ENCODE measurements at places on chromosomes 3 and 15.

- no peak for DNase-seq
Measured at GRCh38 chr15:76983590-76984375, 11.1 kb upstream of the PSTPIP1 start.

- no peak for DNase-seq
Measured at GRCh38 chr3:20395692-20396091, 209.7 kb upstream of the SGO1 start.

- no peak for DNase-seq
Measured at GRCh38 chr3:31423482-31423881, 109.2 kb upstream of the STT3B start.

- DNase-seq: no peak
Measured at GRCh38 chr3:122688996-122689395, 8.4 kb downstream of the PARP14 start.

DNA sequence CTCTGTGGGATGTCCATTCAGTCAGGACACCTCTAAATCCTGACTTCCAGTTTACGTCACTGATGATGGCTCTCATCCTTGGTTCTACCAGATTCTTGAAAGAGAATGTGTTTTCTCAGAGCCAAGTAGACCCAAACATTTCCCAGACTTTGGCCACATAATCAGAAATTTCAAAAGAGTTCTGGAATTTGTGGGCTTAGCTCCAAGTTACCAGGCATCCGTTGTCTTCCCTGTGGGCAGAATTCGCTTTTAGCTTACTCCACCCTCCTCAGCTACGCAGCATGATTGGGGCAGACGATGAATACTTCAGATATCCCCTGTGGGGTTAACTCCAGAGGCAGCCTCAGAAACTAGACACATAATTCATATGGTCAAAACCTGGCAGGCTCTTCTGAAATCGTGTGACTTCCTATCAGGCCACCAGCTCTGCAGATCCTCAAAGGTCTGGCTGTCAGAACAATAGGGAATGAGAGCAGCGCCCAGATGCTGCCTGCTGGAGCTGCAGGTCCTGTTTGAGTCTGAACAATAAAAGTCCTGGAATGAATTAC lies 30.6 kb downstream of the CRTC3 start:
- DNase-seq: no peak

DNA sequence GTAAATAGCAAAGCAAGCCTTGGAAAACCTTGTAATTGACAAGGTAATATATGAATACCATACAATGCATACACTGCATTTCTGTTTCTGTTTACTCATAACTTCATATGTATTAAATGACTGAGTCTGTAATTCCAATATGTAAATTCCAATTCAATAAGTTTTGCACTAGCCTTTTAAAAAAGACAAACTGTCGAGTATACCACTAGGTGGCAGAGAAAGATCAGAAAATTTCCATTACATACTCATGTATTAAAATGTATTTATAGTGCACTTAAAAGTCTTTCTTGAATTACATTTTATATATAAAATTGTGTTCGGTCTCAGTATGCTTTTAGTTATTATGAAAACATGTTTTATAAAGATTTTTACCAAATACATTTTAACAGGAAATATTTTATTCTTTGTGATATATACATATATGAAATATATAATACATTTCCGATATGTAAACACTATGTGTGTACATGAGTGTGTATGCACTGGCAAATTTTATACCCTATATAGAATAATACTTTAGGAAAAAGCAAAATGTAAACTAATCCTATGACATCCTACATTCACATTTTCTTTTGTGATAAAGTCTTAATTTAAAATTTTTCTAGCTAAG lies 216.8 kb downstream of the VGLL3 start:
- DNase-seq: no peak

GRCh38 chr3:26964836-26965235 lies 342.3 kb downstream of the LRRC3B start:
- no peak for DNase-seq

Measured in NCI-H2171 (cell line).